ENCODE measurements at places on chromosomes 12 and 14.

- no peak for DNase-seq
These were observed 636 bp downstream of the ZFYVE21 start for GRCh38 chr14:103716091-103716801.

GRCh38 chr12:121423253-121423652, 23.3 kb downstream of the RNF34 start:
- no peak for DNase-seq

DNA sequence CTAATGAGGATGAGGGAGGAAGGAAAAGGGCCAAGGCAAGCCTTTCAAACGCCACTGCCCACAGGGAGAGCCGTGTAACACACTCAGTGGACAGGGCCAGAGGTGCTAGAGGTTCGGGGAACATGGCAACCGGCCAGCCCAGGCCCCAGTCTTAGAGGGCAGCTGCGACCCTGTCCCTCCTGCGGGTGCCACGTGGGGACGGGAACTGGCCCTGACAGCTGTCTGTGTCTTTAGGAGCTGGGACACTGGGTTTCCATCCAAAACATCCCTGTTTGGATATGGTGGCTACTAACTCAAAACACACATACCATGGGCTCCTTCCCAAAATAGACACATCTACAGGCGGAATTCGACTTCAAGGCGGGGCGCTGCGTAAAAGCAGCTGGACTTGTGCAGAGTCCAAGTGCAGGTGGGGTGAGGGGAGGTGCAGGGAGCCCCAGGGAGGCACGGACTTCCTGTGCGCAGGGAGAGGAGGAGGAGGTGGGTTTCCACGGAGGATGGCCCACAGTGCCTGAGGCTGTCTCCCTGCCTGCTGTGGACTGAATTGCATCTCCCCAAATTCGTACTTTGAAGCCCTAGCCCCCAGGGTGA, 184.7 kb downstream of the PIWIL1 start:
- DNase-seq: no peak

DNA sequence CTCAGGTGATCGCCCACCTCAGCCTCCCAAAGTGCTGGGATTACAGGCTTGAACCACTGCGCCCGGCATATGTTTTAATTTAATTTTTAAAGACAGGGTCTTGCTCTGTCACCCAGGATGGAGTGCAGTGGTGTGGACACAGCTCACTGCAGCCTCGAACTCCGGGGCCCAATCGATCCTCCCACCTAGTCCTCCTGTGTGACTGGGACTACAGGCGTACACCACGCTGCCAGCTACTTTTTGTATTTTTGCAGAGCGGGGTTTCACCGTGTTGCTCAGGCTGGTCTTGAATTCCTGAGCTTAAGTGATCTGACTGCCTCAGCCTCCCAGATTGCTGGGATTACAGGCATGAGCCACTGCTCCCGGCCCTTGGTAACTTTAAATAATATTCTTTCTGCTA, 30.8 kb upstream of the PPP1R13B start:
- DNase-seq: no peak

DNA sequence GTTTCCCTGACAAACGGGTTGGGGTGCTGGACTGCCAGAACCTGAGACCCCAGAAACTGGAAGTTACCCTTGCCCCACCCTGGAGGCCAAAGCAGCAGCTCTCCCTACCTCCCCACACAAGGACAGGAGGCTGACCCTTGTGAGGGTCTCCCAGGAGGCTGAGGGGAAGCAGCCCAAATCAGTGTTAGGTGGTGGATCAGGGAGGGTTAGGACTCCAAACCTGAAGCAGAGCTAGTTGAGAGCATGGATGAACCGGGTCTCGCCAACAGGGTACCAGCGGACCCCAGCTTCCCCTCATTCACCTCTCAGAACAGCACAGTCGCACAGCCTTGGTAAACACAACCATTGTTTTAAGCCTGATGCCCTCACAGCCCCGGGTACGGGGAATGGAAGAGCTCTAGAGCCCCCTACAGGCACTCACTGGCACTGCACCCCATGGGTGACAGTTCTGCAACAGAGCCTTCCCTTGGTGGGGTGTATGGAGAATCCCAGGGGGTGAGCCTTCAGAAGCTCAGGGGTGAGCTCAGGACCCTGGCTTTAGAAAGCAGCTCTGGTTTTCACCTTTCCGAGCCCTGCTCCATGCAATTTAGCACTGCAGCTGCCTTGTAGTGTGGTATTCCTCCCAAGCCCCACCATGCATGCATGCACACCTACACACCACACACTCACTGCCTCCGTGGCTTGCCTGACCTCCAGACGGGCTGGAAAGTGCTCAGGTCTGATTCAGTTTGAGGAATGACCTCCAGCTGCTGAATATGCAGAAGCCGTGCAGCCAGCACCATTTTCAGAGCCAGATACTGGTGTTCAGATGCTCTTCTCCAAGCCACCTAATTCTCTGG, 11.2 kb downstream of the ESRRB start:
- peak; percentile 42 for DNase-seq

GRCh38 chr14:99181241-99181640, 90.8 kb downstream of the BCL11B start:
- DNase-seq: no peak

DNA sequence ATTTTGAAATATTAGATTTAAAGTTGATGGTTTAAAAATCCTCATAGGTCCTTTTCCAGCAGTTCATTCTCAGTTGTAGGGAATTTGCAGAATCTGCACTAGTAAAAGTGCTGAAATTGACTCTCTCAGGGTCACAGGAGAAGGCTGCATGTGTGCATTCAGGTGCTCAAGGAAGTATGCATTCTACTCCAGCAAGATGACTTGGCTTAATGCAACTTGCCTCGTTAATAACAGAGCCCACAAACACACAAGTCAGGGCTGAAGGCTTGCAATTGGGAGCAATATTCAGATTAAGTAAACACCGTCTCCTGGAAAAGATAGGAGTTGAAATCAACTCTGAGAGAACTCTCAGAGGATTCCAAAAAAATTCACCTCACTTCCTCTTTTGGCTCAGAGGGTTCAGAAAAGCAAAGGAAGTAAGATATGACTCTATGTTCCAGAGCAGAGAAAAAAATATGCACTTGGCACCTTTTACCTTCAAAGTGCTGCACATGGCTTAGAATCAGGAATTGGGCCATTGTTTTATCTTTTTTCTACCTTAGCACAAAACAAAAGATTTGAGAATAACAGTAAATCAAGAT, 406.3 kb upstream of the DCN start:
- DNase-seq: no peak

- DNase-seq: no peak
These were observed 165.8 kb upstream of the LRIG3 start for GRCh38 chr12:59086126-59086525.

DNA sequence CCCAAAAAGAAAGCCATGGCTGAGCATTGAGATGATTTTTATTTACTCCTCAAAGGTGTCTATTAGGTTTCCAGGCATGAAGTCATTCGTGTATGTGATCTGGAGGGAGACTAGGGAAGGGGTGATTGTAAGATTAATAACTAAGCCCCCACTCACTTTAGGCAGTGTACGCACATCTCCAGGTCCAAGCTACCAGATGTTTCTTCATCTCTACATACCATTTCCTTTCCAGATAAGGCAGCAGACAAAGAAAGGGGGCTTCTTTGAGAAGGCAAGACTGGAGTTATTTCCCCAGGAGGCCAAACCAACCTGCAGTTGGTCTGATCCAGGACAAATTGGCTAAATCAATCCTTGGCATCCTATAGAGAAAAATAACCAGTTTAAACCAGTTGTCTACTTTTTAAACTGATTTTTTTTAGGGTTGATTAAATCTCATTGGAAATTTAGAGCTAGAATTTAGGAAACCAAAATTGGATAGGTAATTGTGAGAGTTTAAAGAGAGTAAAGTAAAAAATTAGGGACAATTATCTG, 3.9 kb downstream of the HOXC13 start:
- no peak for DNase-seq

- DNase-seq: no peak
These were observed 216.3 kb upstream of the ATXN7L3B start for GRCh38 chr12:74321381-74321780.

DNA sequence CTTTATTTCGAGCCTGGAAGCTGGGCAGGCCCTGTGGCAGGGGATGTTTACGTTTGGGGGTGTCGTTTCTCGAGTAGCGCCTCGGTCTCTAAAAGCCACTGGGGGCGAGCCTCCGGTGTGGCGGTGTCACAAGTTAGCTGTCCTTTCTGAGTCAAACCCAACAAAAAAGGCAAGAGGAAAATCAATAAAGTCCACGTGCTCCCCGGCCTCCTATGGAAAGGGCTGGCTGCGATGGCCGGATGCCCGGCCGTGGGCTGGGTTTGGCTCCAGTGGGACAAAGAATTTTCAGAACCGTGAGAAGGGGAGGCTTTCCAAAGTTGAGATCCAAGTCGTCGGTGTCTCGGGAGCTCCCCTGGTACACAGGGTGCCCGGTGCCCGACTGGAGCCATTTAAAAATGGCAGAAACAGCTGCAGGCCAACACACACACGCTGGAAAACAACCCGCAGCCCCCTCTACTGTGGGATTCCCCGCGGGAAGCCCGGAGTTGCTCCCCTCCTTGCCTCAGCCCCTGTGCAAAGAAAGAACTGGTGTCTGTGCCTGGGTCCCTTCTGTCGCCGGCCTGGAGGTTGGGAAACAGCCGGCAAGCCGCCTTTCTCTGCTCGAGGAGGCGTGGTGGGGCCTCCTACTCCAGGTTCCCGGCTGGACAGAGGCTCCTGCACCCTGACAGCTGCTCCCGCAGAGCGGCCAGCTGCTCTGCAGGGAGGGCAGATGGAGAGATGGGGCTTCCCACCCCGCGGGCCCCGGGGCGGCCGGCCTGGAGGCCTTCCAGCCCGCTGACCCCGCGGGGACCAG, 1.9 kb downstream of the BCL7A start:
- no peak for DNase-seq

DNA sequence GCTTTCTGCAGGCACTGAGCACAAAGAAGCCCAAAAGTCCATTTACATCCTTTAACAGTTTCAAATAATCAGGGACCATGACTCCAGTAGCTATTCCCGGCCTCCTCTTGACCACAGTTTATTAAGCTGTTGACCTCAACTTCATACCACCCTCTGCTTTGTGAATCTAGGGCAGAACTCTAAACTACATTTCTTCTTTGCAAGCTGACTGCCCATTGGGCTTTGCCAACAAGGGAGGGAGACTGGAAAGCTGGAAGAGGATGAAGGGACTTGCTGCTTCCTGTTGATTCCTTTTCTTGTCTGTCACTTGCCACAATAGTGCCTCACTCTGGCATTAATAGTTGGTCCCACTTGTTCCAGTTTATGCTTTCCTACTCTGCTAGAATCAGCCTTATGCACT, 2.7 kb downstream of the CGRRF1 start:
- DNase-seq: no peak

DNA sequence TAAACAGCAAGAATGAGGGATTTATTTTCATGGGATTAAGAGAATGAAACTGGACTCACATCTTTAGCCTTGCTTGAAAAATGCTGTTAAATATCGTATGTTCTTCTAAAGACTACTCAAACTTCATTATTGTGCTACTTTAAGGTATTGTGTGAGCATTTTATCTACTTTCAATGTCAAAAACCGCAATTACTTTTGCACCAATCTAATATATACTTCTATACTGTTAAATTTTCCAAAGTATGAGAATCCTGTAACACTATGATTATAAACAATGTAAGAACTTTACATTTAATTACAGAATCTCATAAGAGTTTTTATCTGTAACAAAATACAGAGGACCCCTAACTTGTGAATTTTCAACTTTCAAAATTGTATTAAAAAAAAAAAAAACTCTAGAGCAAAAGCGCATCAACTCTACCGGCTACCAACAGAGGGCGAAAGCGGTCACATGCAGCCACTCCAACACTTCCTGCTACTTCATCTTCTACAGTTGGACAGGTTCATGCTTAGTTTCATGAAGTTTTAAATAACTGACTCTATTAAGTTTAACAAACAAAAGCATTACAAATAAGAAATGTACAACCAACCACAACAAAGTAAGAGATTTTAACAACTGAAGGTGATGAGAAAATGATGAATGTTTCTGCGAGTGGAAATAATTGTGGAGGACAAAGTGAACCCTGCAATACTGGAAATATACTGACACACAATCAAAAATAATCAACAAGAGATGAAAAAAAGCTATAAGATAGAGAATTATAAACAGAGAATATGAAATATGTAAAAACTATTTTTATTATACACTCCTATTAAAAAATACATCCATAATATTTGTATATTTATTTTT, 210.9 kb downstream of the MED13L start:
- DNase-seq: peak; percentile 20

GRCh38 chr14:104976198-104977007, 1.8 kb downstream of the AHNAK2 start:
- peak; percentile 82 for DNase-seq

DNA sequence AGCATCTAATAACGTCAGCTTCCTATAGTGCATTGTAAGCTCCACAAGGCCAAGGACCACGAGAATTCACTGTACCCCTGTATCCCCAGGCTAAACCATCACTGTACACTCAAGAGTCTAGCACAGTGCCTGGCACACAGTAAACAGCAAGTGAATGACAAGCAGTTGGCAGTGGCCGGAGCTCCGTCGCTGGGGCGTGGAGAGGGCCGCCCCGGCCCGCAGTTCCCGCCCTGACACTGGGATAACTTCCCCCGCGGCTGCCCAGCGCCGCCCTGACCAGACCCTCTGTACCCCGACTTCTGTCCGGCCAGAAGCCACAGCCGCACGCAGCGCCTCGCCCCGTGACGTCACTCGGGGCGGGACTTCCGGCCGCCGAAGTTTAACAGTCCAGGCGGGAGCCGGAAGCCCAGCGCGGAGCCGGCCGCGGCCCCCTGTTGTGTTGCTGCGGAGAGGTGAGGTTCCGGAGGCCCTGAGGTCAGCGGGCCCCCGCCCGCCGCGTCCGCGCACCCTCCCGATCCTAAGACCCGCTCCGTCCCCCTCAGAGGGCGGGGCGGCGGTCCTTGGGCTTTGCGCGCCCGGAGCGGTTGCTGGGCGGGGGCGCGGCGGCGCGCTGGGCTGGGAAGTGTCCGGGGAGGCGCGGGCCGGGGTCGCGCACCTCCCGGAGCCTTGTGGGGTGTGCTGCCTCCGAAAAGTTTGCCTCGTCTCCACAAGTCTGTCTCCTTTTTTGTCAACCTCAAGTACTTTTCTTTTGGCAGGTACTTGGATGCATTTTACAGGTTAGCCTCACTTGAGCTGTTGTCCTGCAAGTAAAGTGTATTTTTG, at the start of gene NEDD1:
Gene NEDD1 (plus strand): TSS at position 409 of the 822 bp plus-strand sequence. CDS start 2,503 bp downstream, outside the sequence.
- peak; percentile 74 for DNase-seq

DNA sequence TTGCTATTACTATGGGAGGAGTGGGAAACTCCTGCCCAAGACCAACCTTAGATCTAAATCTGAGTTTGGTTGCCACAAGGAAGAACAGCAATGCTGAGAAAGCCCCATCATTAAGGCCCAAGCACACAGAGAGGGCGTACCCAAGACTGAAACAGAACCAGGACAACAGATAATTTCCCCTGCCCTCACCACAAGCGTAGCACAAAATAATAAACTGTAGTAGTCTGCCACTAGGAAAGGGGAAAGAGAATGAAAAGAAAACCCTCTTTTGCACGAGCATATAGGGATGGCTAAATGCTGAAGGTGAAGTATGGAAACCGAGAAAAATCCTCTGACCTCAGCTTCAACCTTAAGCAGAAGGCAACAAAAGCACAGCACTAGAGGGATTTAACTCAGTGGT, 76.5 kb upstream of the DHRS4 start:
- no peak for DNase-seq

GRCh38 chr12:131477613-131478012, 233.3 kb upstream of the SFSWAP start:
- no peak for DNase-seq

Measured in stimulated activated CD4-positive, alpha-beta T cell treated with anti-CD3 and anti-CD28 coated beads, TNF-alpha, amount 100 ng/mL, for 48 hours (primary cell).